Astrocyte (in vitro differentiated cells and primary cell): ENCODE measurements at places on chromosomes 4 and X. TPM values are rescaled to one million over a fixed set of nuclear protein-coding genes. Genes with fewer than 3 reads are reported as not detected.
A peak's percentile ranks its signal among the peaks of the same experiment; 100 is the strongest.

DNA sequence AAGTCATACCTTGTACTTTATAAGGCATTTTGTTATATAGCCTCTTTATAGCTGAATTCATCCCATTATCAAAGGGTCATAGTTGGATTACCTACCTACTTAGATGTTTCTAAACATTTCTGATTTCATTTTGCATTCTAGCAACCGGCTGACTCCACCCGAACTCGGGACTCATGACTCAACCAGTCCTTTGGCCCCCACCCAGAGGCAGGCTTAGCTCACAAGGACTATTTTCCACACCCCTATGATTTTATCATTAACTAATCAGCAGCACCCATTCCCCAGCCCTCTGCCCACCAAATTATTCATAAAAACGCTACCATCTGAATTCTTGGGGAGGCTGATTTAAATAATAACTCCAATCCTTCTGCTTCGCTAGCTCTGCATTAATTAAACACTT is 79.9 kb upstream of the EGFL6 start:
- peak; percentile 78 for DNase-seq

DNA sequence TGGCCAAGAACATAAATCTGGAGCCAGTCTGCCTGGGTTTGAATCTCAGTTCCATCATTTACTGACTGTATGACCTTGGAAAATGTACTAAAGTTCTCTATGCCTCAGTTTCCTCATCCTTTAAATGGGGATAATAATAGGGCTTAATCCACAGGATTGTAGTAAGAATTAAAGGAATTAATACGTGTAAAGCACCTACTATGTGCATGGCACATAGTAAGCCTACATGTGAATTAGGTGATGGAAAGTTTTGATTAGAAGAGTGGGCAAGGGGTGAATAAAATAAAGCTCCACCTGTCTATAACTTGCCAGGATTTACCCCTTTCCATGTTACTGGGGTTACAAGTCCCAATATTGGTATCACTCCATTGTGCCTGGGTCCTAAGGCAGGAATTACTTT is 35.8 kb upstream of the IL13RA2 start:
- no peak for DNase-seq

SHROOM2 gene
- 15.9 and 16.0 TPM in 2 replicates for total RNA-seq

DNA sequence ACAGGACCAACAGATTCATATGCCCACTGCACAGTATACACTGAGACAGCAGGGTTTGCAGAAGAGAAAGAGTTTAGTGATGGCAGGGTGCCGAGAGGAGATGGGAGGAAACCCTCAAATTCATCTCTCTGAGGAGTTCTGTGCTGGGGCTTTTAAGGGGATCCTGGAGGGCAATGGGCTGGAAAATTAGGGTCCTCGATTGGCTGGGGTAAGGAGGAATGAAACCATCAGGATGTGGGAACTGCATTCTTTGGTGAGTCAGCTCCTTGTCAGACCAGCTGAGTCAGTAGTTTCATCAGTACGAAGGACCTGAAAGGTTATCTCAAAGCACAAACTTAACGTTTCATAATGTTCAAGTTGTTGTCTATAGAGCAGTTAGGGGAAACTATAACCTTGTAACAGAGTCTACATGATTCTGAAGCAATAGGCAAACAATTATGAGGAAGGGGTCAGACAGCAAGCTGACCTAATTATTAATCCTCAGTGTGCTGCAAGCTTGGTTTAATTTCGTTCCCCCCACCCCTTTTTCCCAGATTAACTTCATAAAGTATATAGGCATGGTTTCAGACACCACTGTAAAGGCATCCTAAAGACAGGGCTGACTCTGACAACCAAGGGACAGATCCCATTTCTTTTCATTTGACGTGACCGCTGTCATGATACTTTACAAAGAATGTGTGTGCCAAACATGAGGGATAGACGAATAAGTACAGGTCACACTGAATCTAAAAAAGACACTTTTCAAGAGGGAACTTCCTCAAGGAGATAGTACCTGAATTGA is 1.5 kb upstream of the MSMO1 start:
- peak; percentile 93 for DNase-seq

HMX1 gene
- total RNA-seq: 0.25 TPM in 1 of 2 replicates, not detected in the other

GRCh38 chr4:167622481-167623240 is 388.4 kb upstream of the SPOCK3 start:
- DNase-seq: peak; percentile 5

TMPRSS11D gene
- not detected in 2 replicates for total RNA-seq

GRCh38 chrX:97311066-97311778 is 427.5 kb downstream of the RPA4 start:
- no peak for DNase-seq

DNA sequence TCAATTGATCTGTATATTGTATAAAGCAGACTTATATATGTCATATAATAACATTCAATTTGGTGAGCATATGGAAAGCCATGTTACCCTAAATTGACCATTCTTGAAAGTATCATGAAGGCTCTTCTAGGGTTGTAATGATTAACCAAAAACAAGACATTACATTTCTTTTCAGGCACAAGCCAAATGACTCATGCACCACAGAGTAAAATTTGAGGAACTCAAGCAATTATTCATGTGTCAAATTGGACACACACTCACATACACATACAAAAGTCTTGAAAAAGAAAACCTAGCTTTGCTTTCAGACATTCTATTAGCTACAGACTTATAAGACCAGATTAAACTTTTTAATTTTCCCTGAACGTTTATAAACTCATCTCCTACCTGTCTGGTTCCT is 146.5 kb upstream of the PCDH18 start:
- DNase-seq: peak; percentile 87

DNA sequence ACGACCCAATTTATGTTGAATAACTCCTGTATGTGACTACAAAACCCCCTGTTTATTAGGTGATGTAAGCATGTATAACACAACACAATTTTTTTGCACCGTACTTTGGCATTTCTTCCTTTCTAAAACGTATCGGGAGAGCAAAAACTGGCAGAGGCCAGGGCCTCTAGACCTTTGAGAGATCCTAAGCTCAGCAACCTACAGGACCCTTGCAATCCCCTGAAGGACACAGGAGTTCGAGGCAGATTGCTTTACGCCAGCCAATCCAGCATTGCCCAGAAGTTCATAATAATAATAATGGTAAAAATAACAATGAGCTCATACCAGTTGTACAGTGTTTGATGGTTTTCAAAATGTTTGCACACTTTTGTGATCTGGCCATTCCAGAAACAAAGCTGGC is 7.7 kb downstream of the NKX3-2 start:
- DNase-seq: no peak

MEPE gene
- total RNA-seq: not detected in 2 replicates

DNA sequence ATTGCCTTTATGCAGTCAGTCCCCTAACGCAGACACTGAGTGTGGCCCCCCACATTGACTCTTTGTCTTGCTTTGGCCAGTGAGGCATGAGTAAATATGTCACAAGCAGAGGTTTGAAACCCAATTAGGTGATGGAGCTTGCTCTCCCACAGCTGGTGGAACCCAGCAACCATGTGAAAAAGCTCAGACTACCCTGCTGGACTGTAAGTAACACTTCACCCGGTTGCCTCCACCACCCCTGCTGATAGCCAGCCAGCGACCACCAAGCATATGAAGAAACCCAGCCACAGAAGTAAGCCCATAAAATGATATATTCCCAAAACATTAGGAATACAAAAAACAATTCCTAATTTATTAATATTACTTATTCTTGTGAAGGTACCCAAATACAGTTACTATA is 21.6 kb upstream of the PDCL2 start:
- no peak for DNase-seq

DNA sequence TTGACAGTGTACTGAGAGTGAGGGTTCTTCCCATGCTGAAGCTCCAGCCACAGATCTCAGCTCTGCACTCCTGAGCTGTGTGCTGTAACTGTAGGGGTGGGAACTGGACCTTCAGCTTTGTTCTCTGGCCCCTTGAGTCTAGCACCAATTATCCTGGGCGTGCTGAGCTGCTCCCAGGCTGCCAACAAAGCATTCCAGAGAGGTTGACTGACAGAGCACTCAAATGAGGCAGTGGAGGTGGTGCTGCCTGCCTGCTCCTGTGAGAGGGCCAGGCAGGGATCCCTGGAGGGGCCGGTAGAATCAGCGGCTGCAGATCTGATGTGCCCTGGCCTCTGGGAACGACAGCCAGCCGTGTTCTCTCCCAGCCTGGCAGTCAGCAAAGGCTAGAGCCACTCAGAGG is 375.7 kb upstream of the AADAT start:
- DNase-seq: no peak

ODAPH gene
- 55.3 TPM in 2 replicates for total RNA-seq

DNA sequence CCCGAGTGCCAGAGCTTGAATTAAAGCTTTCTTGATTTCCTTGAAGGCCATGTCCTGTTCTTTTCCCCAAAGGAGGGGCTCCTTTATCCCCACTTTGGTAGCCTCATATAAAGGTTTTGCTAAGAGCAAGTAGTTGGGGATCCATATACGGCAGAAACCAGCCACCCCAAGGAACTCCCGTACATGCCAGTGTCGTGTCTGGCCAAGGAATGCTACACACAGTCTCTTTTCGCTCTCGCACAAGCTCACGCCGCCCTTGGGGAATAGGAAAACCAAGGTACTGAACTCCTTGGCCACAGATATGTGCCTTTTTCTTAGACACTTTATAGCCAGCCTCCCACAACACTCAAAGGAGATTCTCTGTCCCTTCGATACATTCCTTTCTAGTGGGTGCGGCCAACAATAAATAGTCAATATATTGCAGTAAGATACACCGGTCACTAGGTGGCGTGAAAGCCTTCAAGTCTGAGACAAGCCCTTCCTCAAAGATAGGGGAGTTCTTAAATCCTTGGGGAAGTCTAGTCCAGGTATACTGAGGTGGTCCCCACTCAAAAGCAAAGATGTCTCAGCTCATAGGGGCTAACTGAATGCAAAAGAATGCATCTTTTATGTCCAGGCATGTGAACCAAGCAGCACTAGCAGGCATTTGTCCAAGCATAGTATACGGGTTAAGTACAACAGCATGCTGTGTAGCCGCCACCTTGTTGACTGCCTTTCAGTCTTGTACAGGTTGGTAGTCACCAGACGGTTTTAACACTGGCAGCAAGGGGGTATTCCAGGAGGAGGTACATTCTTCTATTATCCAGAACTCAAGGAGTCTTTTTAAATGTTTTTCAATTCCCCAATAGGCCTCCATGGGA is 57.8 kb upstream of the XAGE1B start:
- peak; percentile 29 for DNase-seq

DNA sequence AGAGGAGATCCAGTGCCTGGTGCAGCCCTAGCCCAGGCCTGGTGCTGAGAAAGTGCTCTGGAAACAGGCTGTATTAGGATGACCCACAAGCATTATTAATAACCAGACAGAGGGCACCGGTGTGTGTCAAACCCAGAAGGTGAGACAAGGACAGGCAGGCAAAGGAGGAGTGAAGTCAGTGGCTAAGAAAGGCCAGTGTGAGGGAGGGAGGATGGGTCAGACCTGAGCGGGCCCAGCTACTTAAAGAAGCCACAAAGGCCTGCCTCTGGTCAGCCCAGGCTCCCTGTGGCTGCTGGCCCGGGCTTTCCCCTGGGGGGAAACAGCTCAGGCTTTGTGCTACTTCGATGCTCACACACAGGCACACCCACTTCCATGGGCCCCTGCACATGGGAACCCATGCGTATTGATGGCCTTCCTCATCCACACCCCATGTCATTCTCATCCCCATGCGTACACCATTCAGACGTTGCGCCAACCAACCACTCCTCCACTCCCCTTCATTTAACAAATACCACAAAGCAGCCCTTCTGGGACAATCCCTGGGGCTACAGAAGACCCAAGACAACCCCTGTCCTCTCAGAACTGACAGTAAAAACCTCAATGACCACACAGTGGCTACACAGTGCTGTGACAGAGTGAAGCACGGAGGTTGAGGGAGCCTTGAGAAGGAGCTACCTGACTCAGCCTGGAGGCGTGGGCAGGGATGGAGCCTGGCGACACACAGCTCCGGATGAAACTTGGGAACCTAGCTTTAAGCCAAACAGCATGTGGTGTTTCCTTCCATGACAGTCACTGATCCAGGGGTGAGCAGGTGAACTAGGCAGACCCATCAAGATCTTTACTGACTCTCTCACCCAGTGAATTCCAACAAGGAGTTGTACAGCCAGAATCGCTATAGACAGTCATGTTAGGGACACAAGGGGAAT is 24.9 kb upstream of the MTM1 start:
- DNase-seq: no peak

- no peak for DNase-seq
Measured at GRCh38 chr4:76016393-76016792, 6.9 kb downstream of the CXCL10 start.

- DNase-seq: no peak
Measured at GRCh38 chrX:16946971-16947562, 609 bp downstream of the REPS2 start.

GRCh38 chrX:133676344-133677122 is 261.2 kb upstream of the GPC4 start:
- no peak for DNase-seq

DNA sequence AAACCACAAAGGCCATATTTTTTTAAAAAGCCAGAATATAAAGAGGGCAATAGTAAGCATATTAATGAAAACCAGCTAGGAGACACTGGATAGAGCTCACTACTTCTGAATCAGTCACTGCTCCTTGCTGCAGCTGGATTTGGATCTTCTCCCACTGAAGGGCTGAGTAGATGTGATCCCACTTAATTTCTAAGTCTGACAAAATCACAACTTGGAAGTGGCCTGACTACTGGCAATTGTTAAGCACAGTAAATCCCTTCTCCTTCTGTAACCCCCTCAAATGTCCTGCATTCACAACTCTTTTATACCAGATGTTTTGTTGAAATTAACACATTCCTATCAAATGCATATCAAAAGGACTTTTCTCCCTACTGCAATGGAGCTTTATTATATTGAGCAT is 72.9 kb downstream of the AMMECR1 start:
- DNase-seq: no peak

GRCh38 chr4:16176621-16177020 is 49.6 kb downstream of the TAPT1 start:
- no peak for DNase-seq

GRCh38 chr4:6119507-6120020 is 80.8 kb downstream of the JAKMIP1 start:
- DNase-seq: no peak

DNA sequence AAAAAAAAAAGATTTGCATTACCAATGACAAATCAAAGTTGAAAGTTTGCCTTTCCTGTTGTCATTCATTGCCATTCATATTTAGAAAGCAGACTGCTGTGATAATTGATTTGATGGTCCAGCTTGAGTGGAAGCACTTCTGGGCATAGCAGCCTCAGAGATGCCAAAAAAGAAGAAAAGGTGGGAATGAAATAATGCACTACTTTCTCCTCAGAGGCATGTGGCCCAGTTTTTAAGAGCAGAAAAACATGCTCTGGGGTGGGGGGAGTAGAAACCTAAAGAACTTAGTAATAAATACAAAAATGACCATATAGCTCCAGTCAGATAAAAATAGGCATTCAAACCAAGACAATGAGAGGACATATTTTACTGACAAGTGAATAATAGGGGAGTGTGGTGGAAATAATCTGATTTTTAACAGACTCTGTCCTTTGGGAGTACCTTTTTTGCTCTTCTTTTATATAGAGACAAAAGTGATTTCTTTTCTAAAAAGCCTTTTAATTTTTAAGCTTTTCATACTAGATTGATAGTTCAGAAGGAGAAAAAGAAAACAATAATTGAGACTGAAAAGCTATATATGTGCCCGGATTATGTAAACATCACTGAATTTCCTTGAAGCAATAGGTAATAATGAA is 599.1 kb downstream of the RPA4 start:
- no peak for DNase-seq

GRCh38 chr4:104859601-104860237 is 287.0 kb upstream of the TET2 start:
- no peak for DNase-seq
